ENCODE measurements at places on chromosomes 1 and 21. TPM values are rescaled to one million over a fixed set of nuclear protein-coding genes. Genes with fewer than 3 reads are reported as not detected.

Gene CR1L
- not detected for total RNA-seq

Gene SLC45A1
- 4.9 TPM for total RNA-seq

Gene KIF14
- total RNA-seq: 5.1 TPM

Gene PTPN14
- total RNA-seq: 74.9 TPM

Gene CLCA4
- not detected for total RNA-seq

- DNase-seq: no peak
These were observed 69.4 kb upstream of the VAV3 start for GRCh38 chr1:108034396-108034795.

DNA sequence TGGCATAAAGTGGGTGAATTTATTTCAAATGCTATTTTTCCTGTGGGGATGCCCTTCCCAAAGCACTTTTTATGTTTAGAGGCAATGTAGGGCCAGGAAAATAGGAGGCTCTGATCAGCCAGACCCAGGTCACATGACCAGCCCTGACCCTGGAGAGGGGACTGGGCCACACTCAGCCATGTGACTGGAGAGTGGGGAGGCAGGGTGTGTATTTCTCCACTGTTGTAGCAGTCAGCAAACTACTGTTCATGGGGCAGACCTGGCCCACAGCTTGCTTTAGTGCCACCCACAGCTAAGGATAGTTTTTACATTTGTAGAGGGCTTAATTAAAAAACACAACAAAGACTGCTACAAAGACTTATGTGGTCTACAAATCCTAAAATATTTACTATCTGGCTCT lies 153.8 kb downstream of the ACTL8 start:
- no peak for DNase-seq

DNA sequence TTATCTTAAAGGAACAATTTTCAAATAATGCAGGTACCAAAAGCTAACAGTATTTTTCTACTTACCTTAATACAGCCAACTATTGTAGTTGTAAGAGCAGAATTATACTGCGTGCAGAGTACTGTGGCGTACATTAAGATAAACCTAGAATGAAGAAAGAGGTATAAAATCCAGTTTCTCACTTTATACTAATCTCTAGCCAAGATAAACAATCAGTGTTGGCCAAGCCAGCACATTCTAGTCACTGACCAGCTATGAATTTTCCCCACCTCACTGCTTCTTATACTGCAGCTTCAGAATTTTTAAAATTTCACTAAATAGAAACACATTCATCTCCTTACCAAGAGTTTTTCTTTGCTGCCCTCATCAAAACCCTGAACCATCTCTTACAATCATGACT lies 33.6 kb downstream of the SLC35D1 start:
- no peak for DNase-seq

GRCh38 chr1:58626293-58626692 lies 49.2 kb upstream of the TACSTD2 start:
- DNase-seq: no peak

GRCh38 chr1:197980457-197980856 lies 63.3 kb downstream of the LHX9 start:
- no peak for DNase-seq

DNA sequence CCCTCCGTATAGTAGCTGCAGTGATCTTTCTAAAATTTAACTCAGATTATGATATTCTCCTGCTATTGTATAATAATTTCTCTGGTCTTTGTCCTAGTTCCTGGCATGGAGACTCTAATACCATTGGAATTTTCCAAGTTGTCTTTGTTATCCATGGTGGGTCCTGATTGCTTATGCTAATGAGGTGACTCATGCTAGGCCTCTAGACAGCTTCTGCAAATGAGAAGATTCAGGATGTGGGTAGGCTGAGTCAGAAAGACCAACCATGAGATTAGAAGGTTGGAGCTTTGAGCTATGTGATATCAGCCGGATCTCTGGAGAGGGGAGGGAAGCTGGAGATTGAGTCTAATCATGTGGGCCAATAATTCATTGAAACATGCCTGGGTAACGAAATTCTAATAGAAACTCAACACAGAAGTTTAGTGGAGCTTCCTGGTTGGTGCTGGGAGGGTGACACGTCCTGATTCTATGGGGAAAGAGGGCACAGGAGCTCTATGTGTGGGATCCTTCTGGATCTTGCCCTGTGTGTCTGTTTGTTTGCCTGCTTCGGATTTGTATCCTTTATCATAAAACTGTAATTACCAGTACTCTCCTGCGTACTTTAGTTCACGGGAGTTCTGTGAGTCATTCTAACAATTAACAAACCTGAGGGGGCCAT lies 73.2 kb upstream of the CNIH3 start:
- no peak for DNase-seq
